ENCODE measurements at places on chromosomes 2 and 18.

DNA sequence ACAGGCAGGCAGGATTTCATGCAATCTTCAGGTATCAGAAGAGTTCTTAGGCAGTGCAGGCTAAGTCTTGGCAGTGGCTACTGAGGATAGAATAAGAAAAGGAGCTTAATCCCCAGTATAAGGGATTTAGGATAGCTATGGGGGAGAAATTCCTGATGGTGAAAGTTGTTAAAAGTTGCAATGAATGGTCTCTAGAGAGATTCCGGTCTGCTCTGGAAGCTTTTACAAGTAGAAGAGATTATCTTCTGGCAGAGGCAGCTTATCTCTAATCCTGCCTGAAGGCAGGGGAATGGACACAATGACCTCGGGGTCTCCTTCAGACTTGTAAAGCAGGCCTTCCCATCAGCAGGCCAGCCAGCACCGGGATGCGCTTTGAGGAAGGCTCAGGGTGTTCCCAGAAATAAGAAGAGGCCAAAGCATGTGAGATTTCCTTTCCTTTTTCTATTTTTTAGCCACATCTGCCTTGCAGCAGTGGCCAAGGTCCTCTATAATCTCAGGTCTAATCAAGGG, 253.9 kb upstream of the KLHL29 start:
- no peak for DNase-seq

DNA sequence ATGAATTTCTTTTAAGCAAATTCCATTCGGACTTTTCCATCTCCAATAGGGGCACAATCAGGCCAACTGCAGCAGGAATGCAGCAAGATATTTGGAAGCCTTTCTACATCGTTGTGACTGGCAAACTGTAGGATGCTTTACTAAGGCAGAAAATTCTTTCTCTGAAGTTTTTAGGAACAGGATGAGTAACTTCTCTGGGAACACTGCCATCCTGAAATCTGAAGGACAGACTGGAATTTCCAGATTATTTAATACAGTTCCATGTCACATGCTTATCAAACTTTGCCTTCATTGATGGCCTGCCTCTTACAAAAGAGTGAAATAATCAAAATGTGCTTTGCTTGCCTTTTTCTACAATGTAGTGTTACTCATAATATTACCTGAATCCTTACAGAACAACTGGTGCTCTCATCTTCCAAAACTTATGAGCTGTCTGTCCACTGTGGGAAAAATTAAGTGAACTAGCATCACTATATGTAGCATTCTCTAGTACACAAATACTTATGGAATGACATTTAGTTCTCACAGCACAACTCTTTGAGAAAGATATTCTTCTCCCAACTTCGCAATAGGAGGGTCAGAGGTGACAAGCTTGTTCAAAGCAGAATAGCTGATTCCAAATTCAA, 32.0 kb upstream of the MAP2 start:
- DNase-seq = no peak

- no peak for DNase-seq
Observed at GRCh38 chr18:37389684-37390368, 175.8 kb downstream of the CELF4 start.

DNA sequence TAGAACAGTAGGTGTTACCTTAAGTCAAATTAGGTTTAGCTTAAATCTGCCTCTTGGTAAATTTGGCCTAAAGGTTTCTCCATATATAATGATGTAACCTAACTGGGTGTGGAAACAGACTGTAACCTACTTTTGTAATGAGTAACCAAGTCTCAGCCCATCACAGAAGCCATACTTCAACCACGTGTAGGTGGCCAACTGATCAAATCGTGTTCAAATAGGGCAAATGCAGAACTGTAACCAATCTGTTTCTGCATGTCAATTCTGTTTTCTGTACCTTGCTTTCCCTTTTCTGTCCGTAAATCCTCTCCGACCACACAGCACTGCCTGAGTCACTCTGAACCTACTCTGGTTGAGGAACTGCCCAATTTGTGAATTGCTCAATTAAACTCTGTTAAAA, 34.0 kb upstream of the PLA2R1 start:
- no peak for DNase-seq

DNA sequence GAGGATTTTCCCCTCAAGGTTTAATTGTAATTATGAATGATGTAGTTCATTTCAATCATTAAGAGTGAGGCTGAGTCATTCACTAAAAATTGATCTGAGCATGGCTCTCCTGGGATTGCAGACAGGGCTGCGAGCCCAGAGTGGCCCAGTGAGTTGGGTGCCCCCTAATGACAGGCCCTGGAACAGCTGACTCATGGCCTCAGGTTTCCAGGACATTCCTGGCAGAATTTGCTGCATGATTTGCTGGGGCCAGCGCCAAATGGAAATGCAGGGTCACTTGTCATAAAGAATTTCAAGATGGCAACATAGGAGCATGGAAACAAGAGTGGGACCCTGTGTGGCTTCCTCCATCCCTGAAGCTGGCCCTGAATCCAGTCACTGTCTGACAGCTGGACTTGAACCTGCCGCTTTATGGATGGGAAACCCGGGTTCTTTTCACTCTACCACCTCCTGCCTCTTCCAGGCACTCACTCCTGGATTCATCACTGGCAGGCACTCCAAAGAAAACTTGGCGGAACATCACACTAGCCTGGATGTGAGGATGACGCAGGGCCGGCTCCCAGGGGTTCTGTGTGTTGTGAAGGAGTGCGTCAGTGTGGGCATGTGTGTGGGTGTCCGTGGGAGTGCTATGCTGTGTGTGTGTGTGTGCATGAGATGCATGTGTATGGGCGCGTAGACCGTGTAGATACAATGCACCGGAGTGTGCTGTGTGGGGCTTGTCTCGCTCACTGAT, 15.2 kb downstream of the OTOF start:
- no peak for DNase-seq

DNA sequence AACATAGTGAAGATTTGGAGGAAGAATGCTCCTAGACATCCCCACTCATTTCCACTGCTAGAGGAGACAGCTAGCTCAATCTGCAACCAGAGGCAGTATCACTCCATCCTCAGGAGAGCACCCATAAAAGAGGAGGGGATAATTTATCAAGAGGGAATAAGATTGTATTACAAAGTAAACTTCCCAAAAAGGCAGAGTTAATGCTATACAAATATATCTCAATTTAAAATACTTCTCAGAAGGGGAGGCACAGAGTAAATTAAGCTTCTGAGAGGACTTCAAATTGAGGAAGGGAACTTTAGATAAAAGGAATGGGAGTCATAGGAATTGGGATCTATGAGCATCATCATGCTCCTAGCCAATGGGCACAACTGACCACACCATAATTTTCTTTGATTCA, 29.1 kb downstream of the EXOC6B start:
- no peak for DNase-seq

- DNase-seq = no peak
Observed at GRCh38 chr2:110818767-110819481, 86.6 kb downstream of the ACOXL start.

GRCh38 chr2:239433777-239434403, 33.1 kb upstream of the HDAC4 start:
- DNase-seq = no peak

GRCh38 chr2:108920-109809, 62.9 kb upstream of the FAM110C start:
- no peak for DNase-seq

DNA sequence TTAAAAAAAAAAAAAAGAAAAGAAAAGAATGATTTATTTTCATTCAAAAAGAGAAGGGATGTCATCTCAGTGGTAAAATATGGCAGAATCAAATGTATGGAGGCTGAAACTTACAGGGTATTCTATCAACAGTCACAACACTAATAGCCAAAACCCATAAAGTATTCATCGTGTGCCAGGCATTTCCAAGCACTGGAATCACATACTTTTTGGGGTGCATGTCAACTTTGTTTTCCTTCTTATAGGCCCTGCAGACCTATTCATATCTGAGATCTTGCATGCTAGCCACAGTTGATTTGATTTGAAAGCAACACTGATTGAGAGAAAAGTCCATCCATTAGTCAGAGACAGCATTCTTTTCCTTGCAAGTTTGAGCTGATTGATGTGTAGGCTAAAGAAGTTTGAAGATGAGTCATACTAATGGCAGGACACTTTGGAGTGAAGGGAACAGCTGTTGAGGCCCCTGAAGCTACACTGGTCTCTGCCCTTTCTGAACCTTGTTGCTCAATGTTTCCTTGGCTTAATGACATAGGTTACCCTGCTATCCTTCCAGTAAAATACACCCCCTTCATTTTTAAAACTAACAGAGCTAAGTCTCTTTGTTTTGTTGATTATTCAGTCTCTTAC, 22.0 kb downstream of the KATNAL2 start:
- DNase-seq = no peak
